ENCODE measurements at places on chromosomes 4 and X.

DNA sequence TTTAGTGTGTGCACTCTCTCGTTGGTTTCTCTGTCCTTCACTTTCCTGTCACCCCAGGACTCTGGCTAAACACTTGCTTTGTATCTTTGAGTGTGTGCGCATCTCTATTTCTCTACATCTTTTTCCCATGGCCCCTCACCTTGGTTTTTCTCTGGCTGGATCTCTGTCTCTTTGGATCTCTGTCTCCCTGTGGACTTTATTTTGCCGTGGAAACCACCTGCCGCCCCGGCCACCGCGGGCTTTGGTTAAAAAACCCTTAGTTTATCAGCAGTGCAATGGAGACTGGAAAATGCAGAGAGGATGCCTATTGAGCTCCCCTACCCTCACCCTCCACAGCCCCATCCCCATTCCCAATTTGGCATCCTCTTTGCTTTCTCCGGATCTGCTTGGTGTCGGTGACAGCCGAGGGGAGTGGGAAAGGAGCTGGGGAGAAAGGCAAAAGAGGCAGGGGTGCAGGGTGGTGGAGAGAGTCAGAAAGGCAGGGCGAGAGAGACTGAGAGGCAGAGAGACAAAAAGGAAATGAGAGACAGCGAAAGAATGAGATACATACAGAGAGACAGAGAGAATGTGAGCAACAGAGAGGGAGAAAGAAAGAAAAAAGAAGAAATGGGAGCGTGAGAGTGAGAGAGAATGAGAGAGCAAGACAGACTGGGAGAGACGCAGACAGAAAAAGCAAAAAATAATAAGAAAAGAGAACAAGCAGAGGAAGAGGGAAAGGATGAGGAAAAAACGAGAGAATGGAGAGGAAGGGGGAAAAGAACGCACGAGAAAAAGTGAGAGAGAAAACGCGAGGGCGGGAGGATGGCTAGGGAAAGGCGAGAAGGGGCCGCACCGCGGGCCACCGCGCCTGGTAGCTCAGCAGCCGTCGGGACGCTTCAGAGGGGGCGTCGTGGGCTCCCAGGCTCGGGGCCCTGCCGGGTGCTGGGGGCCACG, 688 bp downstream of the GPR101 start:
- no peak for DNase-seq

DNA sequence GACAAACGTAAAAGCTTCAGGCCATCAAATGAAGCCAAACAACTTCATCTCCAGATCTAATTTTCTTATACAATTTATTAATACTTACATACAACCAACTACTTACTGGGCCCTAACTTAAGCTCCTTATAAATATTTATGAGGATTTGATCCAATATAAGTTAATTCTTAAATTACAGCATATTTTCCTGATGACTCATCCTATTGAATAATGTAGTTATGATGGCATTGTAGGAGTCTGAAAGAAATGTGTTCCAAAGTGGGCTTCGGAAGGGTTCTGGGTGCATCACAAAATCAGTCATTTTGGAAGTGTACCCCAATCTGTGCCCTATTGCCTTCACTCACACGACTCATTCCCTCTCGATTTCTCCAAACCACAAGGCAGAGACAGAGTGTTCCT, 455.1 kb upstream of the CTSO start:
- DNase-seq, result no peak

DNA sequence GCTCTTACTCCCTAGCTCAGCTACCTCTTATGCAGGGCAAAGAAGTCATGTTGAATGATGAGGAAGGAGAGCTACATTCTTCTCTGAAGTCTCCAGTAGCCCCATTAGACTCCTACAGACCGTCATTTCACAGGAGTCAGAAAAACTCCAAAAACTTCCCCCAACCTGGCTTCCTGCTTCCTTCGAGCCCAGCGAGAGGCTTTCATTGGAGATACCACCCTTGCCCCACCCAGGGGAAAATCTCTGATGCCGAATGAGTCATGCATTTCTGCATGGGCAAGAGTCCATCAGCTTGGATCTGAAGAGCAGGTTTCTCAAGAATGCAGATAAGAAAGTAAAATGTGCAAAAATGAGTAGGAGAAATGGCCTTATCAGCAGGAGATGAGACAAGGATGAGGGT, 53.0 kb downstream of the ARSF start:
- DNase-seq, result no peak

GRCh38 chr4:185323606-185324005, 72.1 kb downstream of the LRP2BP start:
- DNase-seq, result no peak

- DNase-seq, result no peak
Observed at GRCh38 chr4:40232610-40233009, 35.8 kb downstream of the RHOH start.

DNA sequence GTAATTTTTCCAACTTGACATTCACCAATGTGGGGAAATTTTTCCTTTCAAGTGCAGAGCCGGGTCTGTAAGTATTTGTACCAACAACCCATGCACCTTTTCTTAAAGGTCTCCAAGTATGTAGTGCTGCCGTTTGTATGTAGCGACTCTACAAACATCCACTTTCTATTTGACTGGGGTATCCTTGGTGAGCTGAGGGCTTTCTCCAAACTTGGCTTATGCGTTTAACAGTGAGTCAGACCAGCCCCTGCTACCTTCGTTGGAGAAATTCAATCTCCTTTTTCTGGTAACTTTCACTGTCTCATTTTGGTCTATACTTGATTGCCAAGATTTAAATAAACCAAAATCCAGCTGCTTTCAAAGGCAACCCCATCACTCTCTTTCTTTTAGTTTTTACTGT, 34.9 kb downstream of the MGST2 start:
- no peak for DNase-seq

DNA sequence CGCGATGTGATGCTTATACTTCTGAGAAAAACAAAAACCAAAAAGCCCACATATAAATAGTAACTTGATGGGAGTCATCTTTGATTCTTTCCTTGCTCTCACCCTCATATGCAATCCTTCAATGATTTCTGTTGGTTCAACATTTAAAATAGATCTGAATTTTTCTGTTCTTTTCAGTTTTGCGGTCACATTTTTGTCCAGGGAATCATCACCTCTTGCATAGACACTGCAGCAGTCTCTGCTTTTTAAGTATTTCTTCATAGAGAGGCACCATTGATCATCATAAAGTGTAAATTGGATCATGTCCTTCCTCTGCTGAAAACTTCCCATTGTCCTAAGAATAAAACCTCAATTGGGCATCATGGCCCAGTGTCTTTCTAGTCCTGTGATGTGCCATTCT, 81.1 kb upstream of the SLC4A4 start:
- DNase-seq, result no peak

DNA sequence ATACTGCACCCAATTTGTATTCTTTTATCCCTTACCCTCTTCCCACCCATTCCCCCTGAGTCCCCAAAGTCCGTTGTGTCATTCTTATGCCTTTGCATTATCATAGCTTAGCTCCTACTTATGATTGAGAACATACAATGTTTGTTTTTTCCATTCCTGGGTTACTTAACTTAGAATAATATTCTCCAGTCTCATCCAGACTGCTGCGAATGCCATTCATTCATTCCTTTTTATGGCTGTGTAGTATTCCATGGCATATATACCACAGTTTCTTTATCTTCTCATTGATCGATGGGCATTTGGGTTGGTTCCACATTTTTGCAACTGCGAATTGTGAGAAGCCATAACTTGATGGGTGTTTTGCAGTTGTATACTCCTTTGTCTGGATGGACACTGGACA, 62.8 kb downstream of the FHIP1A start:
- no peak for DNase-seq

GRCh38 chrX:63434665-63435064, 83.5 kb upstream of the SPIN4 start:
- peak; percentile 19 for DNase-seq

DNA sequence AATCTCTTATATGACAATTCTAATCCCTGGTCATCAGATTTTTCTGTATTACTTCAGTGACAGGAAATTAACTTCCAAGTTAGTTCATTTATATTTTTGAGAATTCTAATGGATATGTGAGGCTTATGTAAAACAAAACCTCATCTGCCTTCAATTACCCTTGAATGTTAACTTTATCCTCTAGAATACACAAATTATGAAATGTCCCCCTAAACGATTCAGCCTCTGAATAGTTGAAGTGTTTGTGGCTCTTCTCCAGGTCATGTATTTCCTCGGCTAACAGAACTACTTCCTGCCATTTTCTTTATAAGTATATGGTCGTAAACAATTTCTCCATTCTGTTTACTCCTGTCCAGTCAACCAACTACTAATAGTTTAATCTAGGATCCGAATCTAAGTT, 401.3 kb downstream of the PCDH10 start:
- DNase-seq, result no peak

- DNase-seq, result no peak
Observed at GRCh38 chr4:137212601-137213000, 319.7 kb downstream of the PCDH18 start.

DNA sequence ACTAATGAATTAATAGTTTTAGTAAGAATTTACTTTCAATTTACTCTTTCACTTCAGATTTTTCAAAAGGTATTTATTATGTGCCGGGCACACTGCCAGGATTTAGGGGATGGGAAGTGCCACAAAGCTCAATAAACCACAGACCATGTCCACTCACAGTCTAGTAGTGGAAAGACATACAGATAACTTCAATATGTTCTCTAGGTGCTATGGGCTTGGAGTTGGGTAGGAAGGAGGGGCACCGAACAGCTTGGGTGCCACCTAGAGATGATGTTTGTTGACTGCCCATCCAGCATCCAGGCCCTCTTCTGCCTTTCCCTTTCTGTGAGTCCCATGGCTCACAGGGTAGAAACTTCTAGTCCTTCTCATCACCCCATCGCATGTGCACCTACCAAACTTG, 17.8 kb downstream of the MFAP3L start:
- DNase-seq, result no peak

DNA sequence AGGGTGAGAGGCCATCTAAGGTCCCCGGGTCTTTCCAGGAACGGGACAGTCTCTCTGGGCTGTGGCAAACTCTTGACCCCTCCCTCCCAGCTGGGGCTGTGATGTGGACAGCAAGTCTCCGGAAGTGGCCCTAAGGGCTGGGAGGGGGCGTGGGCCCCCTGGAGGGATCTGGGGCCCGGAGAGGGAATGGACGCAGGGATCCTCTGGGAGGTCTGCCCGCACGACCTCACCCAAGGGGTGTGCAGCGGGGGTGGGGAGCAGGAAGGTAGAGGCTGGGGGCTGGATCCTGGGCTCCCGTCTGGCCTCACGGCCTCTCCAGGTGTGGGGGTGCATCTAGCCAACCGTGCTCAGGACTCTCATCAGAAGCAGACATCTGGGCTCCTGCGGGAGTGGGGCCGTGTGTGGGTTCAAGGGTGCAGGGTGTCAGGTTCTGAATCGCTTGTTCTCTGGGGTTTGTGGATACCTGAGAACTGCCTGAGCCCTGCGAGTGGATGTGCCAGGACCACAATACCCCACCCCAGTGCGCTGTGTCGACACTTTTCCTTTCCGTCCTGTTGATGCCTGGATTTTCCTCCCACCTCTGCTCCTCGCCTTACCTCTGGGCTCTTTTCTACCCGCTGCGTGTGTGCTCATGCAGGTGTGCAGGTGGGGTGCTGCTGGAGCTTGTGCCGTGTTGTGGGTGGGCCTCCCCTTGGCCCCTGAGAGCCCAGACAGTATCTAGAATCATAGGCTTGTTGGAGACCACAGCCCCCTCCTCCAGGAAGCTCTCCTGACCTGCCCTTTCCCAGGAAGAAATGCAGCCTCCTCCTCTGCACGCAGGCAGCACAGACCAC, 915 bp downstream of the CPZ start:
- DNase-seq, result no peak

DNA sequence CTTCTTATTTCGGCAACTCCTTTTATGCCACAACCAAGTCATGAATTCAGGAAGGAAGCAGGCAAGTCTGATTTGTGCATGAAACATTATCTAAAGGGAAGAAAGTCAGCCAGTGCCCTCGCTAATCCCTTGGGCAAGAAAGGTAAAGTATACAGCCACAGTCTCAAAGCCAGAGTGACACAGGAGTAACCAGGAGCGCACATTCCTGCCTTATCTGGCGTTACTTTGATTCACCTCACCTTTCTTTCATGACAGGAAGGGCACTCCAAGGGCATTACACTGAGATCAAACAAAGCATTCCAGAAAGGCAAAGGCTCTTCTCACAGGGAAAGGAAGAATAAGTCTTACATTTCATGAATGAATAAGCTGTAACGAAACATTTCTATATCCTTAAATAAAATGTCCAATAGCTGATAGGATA, 38.8 kb downstream of the FAT1 start:
- no peak for DNase-seq

DNA sequence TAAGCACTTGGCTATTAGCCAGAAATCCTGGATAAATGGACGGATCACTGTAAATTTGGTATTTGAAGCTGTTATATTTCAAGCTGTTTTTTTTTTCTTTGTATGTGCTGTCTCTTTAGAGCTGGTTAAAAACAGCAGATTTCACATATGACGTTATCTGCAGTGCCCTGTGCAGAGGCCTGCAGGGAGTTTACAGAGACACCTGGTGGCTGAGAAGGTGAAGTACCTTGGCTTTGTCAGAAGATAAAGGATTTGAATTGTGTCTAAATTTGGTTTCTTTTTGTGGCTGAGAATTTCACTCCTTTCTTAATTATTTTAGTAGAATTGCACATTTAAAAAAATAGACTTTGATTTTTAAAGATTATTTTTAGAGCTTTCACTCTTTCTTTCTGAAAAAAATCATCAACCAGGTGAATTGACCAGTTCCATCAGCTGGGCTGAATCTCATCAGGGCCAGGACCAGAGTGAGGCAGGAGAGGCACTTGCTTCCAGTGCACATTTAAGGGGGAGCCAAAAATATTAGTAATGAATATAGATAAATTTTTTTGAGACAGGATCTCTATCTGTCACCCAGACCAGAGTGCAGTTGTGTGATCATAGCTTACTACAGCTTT, 9.6 kb upstream of the CHRNA9 start:
- peak; percentile 41 for DNase-seq

- no peak for DNase-seq
Observed at GRCh38 chrX:10239611-10240064, 82.9 kb downstream of the CLCN4 start.

- DNase-seq, result no peak
Observed at GRCh38 chr4:54017308-54017707, 47.1 kb downstream of the CHIC2 start.

- no peak for DNase-seq
Observed at GRCh38 chr4:158032733-158033415, 140.0 kb downstream of the GASK1B start.

- DNase-seq, result no peak
Observed at GRCh38 chrX:71621603-71622002, 3.3 kb upstream of the CXCR3 start.

- DNase-seq, result no peak
Observed at GRCh38 chr4:13244444-13244843, 239.7 kb downstream of the RAB28 start.

DNA sequence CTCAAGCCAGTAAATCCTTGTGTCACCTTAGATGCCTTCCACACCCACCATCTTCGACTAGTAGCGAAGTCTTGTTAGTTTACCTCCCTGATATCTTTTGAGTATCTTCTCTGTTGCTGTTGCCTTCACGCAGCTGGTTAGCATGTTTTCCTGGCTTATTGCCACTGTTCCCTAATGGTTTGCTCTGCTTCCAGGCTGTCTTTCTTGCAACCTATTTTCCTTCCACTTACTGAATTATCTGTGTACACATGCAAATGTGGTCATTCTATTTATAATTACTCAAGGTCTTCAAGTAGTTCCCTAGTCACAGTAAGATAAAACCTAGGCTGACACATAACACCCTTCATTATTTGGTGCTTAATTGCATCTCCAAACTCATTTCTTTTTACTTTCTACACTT, 89.5 kb downstream of the UGT8 start:
- DNase-seq, result no peak

GRCh38 chr4:3301450-3302172, 8.8 kb downstream of the RGS12 start:
- no peak for DNase-seq

All from WTC11 (cell line).